ENCODE measurements at places on chromosomes 7 and 10.

GRCh38 chr7:5685205-5685604, 96.3 kb downstream of the RNF216 start:
- no peak for DNase-seq

- no peak for DNase-seq
These were observed 1120.6 kb downstream of the SORCS1 start for GRCh38 chr10:106043863-106044262.

DNA sequence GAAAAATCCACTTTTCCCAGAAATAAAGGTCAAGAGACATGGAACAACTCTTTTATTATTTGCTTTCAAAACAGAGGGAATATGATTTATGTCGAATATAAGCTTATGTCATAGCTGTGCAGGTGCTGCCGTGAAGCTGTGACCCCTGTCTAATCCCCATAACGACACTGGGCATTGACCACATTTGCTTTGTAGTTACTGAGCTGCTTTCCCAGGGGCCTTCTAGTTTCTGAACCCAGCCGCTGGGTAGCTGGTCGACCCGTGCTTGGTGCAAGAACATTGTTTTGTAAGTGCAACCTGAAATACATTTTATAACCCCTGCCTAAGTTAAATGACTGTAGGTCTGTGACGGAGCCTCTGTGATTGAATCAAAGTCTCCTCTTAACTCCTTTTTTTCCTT, 144.9 kb upstream of the HDAC9 start:
- DNase-seq: no peak

- no peak for DNase-seq
These were observed 270.0 kb upstream of the PPP2R2D start for GRCh38 chr10:131630772-131631258.

- no peak for DNase-seq
These were observed 41.8 kb upstream of the MKI67 start for GRCh38 chr10:128167926-128168520.

DNA sequence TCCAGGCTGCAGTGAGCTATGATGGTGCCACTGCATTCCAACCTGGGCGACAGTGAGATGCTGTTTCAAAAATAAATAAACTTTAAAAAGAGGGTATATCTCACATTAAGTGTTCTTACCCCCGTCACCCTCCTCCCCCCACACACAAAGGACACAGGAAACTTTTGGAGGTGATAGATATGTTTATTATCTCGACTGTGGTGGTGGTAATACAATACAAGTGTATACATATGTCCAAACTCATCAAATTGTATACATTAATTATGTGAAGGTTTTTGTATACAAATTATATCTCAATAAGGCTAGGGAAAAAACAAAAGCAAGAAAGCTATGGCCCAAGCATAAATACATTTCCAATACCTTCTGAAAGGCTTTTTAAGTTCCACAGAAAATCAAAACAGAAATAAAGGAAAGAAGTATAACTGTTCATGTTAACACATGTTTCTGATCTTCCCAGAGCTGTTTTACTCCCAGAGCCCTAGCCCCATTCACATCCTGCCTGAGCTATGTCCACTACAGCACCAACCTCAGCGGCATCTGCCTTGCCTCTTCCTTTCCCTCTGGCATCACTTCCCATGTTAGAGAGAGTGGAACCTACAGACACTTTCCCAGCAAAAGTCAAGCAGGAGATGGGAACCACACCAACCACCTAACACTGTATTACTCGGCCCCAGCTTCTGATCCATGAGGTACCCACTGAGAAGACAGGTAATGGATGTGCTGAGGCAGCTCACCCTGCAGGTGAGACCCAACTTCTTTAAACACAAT, 48.1 kb downstream of the SGMS1 start:
- no peak for DNase-seq

DNA sequence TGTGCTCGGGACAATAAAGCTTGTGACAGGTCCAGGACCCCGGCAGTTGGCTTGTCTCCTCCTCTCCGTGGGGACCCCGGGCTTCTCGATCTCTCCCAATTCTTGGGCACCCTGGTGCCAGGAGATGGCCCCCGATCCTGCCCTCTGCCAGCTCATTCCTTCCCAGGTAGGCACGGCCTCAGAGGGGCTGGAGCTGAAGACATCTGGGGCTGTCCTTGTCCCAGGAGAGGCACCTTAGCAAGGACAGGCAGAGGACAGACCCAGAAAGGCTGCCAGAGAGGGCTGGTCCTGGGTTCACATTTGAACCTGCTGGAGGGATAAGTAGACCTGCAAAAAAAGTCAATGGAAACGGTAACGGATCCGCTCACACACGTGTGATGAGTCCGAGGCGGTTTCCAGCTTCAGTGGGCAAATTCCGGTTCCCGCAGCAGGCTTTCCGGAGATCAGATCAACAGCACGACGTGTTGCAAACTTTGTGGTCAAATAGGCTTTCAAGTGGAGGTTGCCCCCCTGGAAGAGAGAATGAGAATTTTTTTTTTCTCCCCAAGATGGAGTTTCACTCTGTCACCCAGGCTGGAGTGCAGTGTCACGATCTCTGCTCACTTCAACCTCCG, 47.7 kb upstream of the GTF2IRD1 start:
- no peak for DNase-seq

GRCh38 chr10:20713420-20713819, 183.7 kb downstream of the NEBL start:
- DNase-seq: no peak

GRCh38 chr10:28496481-28496961, 36.4 kb upstream of the WAC start:
- DNase-seq: no peak

- DNase-seq: no peak
These were observed 11.8 kb downstream of the GPR146 start for GRCh38 chr7:1055956-1056784.

DNA sequence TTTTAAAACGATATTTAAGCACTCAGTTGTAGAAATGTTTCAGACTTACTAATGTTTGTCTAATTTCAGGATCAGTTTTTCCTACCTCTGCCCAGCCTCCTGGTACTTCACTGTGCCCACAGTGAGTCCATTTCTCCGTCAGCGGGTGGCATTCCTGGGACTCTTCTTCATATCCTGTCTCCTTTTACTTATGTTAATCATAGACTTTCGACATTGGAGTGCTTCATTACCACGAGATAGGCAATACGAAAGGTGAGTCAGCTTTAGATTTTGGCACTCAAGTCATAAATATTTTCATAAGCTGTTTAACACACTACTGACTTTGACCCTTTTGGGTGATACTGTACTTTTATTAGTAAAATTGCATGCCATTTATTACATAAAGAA, 2.1 kb downstream of the ENTPD7 start:
- no peak for DNase-seq

DNA sequence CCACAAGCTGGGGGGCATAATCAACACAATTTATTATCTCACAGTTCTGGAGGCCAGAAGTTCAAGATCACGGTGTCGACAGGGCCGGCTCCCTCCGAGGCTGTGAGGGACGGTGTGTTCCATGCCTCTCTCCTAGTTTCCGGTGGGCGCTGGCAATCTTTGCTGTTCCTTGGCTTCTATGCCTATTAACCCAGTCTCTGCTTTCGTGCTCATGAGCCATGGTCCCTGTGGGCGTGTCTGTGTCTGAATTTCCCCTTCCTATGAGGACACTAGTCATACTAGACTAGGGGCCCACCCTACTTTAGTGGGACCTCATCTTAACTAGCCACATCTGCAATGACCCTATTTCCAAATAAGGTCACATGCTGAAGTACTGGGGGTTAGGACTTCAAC, 29.4 kb downstream of the HIPK2 start:
- DNase-seq: no peak

- no peak for DNase-seq
These were observed 12.7 kb downstream of the TMEM120A start for GRCh38 chr7:75981453-75982305.

DNA sequence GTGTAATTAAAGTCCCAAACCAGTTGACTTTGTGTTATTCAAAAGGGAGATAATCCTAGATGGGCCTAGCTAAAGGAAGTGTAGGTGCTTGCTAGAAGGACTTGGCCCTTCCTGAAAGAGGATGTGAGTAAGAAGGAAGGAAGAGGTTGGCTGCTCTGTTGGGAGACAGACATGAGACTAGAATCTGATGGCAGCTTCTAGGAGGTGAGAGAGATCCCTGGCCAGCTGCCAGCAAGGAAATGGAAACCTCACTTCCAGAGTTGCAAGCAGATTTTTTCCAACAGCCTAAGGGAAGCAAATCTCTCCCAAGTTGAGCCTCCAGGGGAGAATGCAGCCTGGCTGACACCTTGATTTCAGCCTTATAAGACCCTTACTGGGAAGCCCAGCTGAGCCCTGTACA, 368.4 kb upstream of the ZMIZ1 start:
- DNase-seq: no peak

GRCh38 chr7:94451187-94451586, 56.5 kb downstream of the COL1A2 start:
- DNase-seq: no peak

DNA sequence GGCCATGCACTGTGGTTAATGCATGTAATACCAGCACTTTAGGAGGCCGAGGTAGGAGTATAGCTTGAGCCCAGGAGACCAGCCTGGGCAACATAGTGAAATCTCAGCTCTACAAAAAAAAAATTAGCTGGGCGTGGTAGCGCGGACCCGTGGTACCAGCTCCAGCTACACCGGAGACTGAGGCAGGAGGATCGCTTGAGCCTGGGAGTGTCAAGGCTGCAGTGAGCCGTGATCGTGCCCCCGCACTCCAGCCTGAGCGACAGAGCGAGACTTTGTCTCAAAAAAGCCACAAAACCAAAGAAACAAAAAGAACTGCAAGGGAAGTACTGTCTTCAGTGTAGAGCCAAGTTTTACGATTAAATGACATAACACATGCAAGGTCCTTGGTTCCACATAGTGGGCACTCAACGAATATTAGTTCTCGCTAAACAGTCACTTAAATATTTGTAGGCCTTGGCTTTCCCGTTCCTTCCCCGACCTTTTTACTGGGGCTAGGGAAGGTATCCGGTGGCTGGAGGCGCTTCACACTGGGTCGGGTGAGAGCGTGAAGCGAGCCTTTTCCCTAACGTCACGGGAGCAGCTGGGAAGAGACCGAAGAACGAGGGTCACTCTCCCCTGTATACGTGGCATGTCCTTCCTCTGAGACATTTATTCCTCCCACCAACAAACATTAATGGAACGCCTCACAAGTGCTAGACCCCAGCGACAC, 993 bp upstream of the SND1 start:
- no peak for DNase-seq

DNA sequence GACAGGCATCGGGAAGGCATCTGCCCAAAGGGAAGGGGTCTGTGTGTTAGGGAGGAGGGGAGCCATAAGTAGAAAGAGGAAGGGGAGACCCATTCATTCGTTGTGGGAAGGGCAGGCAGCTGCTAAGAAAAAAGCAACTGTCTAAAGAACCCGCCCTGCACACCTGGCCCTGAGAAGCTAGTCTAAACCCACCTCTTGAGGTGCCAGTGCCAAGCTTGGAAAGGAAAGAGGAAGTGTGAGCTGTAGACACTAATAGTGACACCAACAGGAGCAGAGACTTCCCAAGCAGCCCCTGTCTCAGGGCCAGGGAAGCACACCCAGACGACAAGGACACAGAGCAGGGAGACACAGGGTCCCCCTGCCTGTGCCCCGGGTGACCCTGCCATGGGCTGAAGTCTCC, 40.8 kb upstream of the PRSS58 start:
- DNase-seq: no peak

DNA sequence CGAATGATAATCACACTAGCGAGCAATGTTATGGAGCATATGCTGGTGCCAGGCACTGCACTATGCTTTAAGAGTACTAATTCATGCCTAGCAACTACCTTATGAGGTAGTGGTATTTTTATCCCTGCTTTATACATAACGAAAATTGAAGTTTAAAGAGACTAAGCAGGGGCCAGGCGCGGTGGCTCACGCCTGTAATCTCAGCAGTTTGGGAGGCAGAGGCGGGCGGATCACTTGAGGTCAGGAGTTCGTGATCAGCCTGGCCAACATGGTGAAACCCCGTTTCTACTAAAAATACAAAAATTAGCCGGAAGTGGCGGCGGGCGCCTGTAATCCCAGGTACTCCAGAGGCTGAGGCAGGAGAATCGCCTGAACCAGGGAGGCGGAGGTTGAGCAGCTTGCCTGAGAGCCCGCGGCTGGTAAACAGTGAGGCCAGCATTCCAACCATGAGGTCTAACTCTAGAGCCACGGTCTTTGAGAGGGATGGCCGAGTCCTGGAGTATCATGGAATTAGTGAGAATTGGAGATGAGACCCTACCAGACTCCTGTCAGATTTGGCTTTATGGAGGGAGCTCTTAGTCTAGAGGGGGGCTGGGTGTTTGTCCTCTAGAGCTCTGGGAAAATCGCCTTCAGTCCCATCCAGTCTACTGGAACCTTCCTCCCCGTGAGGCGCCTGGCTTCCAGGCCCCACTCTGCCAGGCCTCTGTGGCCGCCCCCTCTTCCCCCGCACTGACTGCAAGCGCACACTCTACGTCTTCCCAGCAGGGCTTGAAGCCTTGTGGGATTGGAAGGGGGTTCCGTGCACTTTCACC, 11.6 kb downstream of the TLX1 start:
- DNase-seq: no peak

DNA sequence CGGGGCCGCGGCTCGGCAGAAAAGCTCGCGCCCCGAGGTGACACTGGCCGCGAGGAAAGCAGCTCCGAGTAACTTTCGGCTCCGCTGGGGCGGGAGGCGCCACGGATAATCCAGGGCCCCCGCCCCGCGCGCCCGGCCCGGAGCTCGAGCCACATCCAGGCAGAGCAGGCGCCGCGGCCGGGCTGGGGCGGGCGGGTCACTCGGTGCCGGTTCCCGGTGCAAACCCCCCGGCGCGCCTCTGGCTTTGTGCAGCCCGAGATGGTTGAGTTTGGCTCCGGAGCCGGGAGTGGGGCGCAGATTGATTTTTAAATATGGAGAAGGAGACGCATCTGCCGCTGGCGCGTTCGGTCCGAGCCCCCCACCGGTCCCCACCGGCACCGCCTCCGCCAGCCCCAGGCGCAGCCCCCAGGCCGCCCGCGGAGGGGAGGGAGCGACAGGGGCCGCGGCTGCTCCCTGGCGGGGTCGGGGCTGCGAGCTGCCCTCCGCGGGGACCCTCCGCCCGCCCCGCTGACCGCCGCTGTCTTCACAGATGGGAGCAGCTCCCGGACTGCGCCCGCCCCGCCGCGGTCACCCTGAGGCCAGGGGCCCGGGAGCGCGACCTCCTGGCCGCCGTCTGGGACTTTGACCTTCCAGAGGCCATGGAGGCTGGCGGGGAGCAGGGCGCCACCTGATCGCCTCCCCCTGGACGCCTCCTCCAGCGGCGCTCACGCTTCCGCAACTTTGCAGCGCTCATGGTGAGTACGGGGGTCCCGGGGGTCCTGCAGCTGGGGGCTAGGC, 643 bp downstream of the ADGRA1 start:
- DNase-seq: no peak
